ENCODE measurements at places on chromosomes 5 and 9.

- no peak for DNase-seq
These were observed 502.5 kb upstream of the SEMA6A start for GRCh38 chr5:117077142-117077541.

DNA sequence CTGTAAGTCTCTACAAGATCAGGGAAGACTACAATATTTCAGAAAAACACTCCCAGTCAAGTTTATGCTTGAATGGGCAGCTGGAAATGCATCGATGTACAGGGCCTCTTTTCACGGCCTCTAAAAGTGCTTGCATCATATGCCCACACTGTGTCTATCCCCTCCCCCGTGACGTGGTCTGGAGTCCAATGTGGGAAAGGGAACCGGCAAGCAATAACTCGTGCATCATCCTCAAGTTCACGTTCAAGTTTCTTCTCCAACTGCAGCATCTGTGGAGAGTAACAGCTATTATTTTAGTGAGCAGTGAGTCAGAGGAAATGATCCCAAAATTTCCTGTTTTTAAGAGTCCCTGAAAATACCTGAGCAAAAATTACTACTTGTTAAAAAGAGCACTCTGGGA lies 22.3 kb downstream of the ATPSCKMT start:
- DNase-seq: no peak

DNA sequence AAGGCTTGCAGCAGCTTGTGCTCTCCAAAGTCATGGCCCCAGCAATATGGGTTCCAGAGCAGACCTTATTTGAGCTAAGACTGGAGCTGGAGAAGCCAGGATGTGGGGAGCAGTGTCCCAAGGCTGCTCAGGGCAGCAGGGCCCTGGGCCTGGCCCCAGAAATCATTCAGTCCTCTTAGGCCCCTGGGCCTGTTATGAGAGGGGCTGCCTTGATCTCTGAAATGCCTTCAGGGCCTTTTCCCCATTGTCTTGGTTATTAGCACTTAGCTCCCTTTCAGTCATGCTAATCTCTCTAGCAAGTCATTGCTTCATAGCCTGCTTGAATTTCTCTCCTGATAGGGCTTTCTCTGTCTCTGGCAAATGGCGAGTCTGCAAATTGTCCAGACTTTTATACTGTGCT lies 9.1 kb downstream of the CATSPER3 start:
- DNase-seq: no peak

- DNase-seq: no peak
These were observed 22.6 kb upstream of the MAMDC2 start for GRCh38 chr9:70020991-70021571.

- no peak for DNase-seq
These were observed 113.3 kb downstream of the MTREX start for GRCh38 chr5:55421074-55421529.

- no peak for DNase-seq
These were observed 225.8 kb upstream of the CDH18 start for GRCh38 chr5:20213803-20214202.

DNA sequence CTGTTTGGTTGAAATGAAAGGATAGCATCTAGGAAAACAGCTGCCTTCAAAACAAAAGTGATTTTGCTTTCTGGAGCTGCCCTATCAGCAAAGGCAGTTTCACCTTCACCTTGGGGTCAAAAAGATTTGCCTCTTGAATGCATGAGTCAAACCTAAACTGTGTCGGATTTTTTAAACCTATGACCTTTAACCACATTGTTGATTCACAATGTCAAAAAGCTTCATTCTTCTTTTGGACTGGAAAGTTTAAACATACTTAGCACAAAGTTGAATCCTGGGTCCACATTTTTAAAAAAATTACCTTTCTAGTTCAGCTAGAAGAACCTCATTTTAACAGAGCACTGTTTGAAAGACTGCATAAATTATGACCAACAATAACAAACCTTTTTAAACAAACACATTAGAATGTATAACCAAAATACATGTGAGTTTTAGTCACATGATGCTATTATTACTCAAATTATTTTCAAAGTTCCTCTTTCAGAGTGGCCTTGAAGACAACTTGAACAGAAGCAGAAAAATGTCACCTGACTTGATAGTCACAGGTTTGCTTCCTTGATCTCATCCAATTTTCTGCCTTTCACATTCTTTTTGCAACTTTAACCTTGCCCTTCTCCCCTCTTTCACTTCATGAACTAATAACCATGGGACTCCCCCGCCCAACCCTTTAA lies 109.7 kb upstream of the LHFPL2 start:
- no peak for DNase-seq

DNA sequence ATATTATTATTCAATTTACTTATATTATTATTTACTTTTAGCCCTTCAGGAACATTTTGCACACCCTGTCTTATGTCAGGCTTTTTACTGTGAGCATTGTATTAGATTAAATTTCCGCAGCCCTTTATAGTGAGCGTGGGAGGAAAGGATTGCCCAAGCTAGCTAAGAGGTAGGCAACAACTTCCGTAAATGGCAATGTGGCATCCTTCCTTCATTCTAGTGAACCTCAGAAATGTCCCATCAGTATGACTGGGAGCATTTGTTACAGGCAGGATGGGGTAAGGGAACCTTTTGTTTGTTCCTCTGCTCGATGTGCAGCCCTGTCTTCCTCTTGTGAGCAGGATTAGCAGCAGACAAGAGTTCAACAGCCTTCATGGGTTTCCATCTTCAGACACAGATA lies 6.2 kb upstream of the CD180 start:
- no peak for DNase-seq

- DNase-seq: no peak
These were observed 23.6 kb downstream of the PRRC2B start for GRCh38 chr9:131417264-131418142.

- no peak for DNase-seq
These were observed 395.6 kb downstream of the IRX2 start for GRCh38 chr5:2355859-2356258.

GRCh38 chr9:129598089-129598596 lies 22.8 kb downstream of the C9orf50 start:
- DNase-seq: no peak

DNA sequence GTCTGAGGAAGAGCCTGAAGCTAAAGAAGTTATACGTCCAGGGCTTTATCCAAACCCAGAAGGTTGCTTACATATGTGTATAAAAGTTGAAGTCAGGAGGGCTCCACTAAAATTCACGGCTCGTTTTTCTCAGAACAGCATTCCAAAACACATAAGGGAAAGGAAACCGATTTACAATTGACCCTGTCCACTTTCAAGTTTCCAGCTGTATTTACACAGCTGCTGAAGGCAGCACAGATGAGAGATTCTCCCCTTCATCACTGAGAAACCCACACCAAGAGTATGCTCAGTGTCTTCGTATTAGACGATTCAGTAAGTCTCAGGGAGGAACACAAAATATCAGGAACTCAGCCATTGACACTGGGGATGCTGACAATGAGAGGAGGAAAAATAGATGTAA lies 5.9 kb upstream of the NREP start:
- DNase-seq: no peak

DNA sequence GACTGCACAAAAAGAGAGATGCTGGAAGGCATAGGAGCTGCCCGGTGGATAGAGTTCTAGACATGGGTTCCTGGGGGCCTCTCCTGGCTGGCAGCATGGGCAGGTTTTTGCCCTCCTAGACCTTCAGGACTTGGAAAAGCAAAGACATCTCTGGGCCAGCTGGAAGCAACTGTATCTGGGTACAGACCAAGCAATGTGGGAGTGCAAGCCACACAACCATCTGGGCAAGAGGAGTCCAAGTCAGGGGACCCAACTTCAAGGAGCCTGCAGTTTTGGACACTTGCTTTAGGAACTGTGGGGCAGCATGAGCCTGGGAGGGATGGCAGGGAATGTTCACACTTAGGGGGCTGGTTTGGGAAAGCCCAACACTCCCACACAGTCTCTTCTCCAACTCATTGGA lies 323.3 kb downstream of the GADD45G start:
- DNase-seq: no peak

DNA sequence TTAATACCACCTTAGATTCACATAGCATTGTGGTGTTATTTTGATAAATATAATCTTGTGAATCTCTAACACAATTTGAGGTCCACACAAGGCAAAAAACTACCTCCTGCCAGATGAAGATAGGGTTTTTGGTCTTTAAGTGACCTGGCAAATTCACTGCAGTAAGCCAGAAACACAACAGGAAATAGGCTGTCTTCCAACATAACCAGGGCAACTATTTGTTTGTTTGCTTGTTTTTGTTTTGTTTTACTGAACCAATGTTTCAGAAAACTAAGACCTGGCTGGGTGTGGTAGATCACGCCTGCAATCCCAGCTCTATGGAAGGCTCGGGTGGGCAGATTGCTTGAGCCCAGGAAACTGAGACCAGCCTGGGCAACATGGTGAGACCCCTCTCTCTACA lies 95.5 kb downstream of the USP20 start:
- DNase-seq: no peak

DNA sequence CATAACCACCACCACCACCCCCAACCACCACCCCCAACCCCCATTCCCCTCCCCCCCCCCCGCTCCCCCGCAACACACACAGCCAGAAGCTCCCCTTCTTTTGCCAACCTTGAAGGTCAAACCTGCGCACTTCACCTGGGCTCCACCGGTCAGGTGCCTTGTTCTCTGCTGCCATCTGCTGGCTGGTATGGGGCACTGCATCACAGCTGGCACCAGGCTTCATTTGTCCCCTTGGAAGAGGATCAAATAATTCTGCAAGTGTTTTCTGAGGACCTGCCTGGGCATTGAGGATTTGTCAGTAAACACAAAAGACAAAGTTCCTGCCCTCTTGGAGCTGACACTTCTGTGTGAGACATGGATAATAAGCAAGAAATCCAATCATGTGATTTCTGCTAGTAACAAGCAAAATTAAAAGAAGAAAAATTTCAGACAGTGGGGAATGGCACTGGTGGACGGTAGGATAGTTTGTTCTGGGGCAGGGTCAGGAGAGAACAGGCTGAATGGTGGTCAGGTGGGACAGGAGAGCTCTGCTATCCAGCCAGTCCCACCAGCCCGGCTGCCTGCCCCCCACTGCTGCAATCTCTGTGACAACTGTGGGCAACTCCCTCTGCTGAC lies 55.6 kb upstream of the LMX1B start:
- no peak for DNase-seq

DNA sequence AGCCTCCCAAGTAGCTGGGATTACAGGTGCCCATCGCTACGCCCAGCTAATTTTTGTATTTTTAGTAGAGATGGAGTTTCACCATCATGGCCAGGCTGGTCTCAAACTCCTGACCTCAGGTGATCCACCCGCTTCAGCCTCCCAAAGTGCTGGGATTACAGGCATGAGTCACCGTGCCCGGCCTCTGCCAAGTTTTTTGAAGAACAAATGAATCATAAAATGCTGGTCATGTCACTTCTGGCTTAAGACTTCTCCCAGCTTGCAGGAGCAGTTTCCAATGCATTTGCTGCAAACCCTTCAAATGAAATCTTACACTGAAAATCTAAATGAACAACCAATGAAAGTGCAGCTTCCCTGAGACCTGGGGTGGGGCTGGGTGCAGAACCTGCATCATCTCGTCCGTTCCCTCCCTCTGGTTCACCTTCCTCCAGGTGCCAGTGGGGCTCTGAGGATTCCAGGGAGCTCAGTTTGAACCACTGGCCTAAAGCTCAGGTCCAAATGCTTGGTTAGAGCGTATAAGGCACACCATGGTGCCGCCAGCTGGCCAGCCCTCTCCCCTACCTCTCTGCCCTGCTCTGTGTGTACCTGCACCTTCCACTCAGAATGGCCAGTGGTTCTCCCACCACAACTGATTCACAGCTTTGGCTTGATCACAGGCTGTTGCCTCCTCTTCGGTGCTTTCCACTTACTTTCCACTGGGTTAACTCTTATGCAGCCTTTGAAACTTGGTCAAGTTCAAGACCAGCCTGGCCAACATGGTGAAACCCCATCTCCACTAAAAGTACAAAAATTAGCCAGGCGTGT lies 39.8 kb upstream of the FUBP3 start:
- DNase-seq: no peak

DNA sequence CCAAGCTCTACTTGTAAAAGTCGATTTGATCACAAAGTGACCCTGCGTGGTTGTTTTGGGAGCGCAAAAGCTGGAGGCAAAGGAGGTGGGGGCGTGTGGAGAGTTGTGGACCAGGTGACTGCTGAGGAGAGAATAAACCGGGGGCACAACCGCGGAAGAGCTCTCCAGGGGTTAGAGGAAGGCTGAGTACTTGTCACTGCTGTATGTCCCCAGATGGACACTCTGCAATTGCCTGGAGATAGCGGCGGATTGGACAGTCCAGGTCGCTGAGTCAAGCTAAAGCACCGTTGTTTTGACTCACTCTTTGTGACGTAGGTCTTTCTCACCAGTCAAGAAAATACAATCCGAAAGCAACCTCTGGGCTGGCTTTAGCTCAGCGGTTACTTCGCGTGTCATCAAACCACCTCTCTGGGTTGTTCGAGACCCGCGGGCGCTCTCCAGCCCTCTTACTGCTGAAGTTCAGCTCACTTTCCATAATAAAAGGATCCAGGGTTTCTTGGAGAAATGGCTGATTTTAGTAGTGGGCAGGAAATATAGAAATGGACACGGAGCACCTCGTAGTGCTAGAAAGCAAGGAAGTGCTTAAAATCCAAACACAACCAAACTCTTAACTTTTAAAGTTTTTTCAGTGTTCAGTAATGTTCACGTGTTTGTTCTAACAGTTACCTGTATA lies 25.7 kb downstream of the ZMAT2 start:
- DNase-seq: no peak

DNA sequence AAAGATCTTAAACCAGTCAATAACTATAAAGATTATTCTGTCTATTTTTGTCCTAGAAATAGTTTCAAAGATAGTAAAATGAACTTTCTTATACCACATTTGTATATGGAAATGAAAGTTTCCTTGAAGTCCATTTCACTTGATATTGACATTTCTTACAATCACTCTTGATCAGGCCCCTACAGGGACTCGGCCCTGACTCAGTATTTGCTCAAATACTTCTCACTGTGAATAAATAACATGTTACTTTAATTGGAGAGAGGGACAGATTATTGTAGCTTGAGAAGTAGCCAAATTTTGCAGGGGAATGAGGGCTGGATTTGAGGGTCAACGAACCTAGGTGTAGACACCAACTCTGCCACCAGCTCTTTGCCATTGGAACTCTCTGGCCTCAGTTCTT lies 25.6 kb upstream of the SMARCA2 start:
- no peak for DNase-seq

DNA sequence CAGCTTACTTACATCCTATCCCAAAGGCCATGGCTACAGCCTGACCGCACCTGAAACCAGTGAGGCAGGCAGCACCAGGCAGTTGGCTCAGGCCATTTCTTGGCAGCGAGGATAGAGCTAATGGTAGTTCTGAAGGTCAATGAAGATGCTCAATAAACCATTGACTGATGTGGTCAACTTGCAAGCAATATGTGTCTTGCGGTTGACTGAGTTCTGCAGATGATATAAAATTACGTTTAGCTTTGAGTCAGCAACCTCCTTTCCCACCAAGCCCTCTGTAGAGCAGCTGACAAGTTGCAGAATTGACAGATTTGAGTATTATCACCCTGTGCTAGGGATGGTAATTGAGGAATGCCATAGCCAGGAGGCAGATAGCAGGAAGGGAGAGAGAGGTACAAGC lies 189.0 kb upstream of the PUM3 start:
- no peak for DNase-seq

DNA sequence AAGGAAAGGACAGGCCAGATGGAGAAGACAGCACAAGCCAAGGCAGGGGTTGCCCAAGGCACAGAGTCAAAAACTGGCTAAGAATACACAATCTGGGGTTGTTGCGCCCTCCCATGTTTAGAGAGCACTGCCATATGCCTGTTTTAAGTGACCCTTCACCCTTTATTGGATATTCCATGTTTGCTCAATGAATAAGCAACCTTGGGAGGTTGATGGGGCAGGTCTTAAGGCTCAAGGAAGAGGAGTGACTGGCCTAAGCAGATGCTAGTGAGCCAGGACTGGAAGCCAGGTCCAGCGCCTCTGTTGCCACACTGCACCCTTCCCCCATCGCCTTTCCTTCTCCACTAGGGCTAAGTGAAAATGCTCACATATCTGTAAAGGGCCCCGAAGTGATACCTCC lies 6.7 kb downstream of the TXN start:
- DNase-seq: no peak
